ENCODE measurements at places on chromosomes 16 and 17.

DNA sequence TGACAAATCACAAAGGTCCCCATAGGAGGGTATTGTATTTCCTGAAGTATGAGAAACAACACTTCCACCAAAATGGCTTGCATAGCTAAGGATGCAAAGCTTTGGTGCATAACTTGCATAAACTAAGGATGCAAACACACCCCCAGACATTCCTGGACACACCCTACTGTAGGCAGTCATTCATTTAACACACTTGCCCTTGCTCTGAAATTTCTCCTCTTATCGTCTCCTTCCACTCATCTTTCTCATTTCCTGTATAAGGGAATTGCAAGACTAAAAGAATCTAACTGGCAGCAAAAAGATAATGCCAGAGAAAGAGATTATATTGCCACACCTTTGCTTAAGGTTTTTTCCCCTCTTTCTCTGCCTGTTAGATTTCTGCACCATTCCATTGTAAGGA is 28.3 kb downstream of the CHD9 start:
- DNase-seq: no peak

GRCh38 chr17:71067669-71068407 is 898.5 kb downstream of the KCNJ2 start:
- DNase-seq: no peak

DNA sequence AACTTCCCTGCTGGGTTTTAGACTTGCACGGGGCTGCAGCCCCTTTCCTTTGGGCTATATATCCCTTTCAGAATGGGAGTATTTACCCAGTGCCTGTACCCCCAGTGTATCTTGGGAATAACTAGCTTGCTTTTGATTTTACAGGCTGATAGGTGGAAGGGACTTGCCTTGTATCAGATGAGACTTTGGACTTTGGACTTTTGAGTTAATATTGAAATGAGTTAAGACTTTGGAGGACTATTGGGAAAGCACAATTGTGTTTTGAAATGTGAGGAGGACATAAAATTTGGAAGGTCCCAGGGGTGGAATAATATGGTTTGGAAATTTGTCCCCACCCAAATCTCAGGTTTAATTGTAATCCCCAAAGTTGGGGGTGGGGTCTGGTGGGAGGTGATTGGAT is 393.8 kb upstream of the KIF2B start:
- no peak for DNase-seq

DNA sequence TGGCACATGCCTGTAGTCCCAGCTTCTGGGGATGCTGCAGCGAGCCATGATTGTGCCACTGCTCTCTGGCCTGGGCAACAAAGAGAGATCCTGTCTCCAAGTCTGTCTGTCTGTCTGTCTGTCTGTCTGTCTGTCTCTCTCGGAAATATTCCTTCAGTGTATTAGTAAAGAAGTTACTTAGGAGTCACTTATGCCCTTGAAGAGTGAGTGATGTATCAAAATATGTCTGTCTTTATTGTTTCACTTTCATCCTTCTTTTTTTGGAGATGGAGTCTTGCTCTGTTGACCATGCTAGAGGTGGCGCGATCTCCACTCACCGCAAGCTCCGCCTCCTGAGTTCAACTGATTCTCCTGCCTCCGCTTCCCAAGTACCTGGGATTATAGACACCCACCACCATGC is 410.5 kb downstream of the WWOX start:
- DNase-seq: no peak

GRCh38 chr17:66150708-66151107 is 41.2 kb downstream of the CEP112 start:
- DNase-seq: no peak

- DNase-seq: no peak
These were observed 2.0 kb downstream of the P2RX1 start for GRCh38 chr17:3914312-3914670.

DNA sequence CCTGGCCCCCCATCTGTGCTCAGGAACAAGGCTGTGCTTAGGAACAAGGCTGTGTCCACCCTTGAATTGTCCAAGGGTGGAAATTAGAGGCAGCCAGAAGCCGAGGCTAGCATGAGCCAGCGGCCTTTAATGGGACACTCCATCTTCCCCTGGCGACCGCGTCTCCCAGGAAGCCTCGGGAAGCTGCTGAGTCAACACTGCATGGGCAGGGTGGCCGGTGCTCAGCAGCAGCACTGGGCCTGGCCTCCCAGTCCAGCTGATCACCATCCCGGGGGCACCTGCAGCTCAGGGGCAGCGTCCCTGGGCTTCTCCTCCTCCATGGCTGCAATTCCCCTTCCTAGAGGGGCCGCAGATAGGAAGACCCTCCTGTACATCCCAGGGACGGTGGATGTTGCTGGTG is 180.8 kb downstream of the ENGASE start:
- no peak for DNase-seq

- no peak for DNase-seq
These were observed 162.5 kb downstream of the MAF start for GRCh38 chr16:79437764-79438751.

Data from stimulated activated CD8-positive, alpha-beta memory T cell treated with anti-CD3 and anti-CD28 coated beads, Interleukin-7, amount 100 ng/mL, for 4 hours (primary cell).